ENCODE measurements at places on chromosomes 1 and 21.

DNA sequence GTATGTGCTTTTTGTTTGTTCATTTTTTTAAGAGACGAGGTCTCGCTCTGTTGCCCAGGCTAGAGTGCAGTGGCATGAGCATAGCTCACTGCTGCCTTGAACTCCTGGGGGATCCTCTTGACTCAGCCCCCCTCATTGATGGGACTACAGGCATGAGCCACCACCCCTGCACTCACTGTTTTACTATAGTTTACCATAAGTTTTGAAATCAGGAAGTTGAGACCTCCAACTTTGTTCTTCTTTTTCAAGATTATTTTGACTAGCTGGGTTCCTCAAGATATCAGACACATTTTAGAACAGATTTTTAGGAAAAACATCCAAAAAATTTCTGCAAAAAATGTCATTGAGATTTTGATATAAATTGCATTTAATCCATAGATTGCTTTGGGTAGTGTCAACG is 120.4 kb upstream of the FGGY start:
- no peak for DNase-seq

GRCh38 chr1:204684571-204685235 is 835 bp downstream of the LRRN2 start:
- peak; percentile 34 for DNase-seq

DNA sequence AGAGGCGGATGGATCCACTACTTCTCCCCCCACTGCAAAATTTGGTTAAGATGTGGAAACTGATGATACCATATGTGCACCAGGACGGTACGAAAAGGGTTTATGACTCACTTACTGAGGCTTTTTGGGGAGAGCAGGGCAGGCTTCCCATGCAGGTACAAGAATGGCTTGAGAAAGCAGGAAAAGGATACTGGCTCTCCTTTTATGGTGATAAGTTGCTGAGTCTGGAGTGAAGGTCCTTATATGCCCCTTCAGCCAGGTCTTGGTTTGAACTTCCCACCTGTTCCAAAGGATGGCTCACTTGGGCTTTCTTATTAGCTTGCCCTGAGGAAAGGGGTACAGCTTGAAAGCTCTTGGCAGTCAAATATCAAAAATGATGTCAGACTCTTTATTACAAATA is 23.1 kb downstream of the MPZL1 start:
- DNase-seq: no peak

- DNase-seq: no peak
Measured at GRCh38 chr21:31729622-31730343, 2.1 kb downstream of the SCAF4 start.

GRCh38 chr1:193427524-193427923 is 241.1 kb upstream of the B3GALT2 start:
- no peak for DNase-seq

- DNase-seq: no peak
Measured at GRCh38 chr21:41967708-41968107, 13.9 kb upstream of the C2CD2 start.

- no peak for DNase-seq
Measured at GRCh38 chr1:179958359-179958758, 3.7 kb downstream of the CEP350 start.

- DNase-seq: peak; percentile 55
Measured at GRCh38 chr21:31218830-31219608, 125.0 kb downstream of the TIAM1 start.

- DNase-seq: no peak
Measured at GRCh38 chr1:11456965-11457364, 22.0 kb upstream of the DISP3 start.

- DNase-seq: no peak
Measured at GRCh38 chr1:61797045-61797755, 54.9 kb downstream of the PATJ start.

DNA sequence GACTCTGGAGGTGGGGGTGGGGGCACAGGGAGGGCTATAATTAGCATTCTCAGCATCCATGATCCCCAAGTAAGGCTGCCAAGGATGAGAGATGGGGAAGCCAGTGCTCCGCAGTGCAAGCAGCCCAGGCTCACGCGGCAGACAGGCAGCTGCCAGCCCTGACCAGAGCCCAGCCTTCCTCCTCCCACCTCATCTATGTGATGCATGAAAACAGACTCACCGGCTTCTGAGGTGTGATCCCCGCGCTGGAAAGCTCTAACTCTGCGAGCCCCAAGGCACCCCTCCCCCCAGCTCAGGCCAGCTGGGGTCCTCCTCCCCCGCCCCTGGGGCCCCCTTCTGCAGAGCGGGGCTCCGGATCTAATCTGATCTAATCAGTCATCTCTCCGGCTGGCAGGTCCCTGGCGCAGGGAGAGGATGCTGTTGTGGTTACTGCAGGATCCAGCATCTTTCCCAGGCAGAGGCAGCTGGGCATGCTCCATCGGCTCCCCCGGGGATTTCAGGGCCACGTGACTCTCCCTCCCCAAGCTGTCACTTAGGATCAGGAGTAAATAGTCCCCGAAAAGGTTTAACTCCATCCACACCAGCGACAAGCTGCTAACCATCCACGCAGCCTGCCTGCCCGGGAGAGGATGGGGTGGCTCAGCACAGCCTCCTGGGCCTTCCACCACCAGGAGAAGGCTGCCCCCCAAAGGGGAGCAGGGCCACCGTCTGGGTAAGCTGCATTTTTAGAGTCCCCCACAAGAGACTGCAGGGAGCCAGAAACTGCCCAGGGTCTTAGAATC is at the start of gene PLEKHA6:
Gene PLEKHA6 (minus strand): TSS at position 456 of the 782 bp plus-strand sequence. CDS start 86,202 bp downstream, outside the sequence.
- DNase-seq: no peak

- no peak for DNase-seq
Measured at GRCh38 chr1:74247881-74248528, 12.8 kb downstream of the TNNI3K start.

GRCh38 chr1:33342041-33342723 is 21.3 kb upstream of the A3GALT2 start:
- peak; percentile 79 for DNase-seq

DNA sequence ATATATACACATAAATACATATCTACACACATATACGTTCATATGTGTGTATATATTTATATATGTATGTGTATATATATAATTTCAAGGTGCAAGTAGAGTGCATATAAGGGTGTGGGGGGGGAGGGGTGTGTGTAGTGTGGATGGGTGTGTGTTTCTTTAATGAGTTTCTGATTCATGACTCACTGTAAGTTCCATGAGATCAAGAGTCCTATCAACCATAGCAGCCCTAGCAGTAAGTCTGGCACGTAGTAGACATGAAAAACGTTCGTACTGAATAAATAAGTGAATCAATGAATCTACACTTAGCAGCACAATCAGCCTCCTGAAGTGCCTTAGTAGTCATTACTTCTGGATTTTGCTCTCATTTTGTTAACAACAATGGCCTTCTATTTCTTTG is 61.9 kb upstream of the KRTAP11-1 start:
- no peak for DNase-seq

- no peak for DNase-seq
Measured at GRCh38 chr1:165717918-165718515, 19.7 kb upstream of the ALDH9A1 start.

DNA sequence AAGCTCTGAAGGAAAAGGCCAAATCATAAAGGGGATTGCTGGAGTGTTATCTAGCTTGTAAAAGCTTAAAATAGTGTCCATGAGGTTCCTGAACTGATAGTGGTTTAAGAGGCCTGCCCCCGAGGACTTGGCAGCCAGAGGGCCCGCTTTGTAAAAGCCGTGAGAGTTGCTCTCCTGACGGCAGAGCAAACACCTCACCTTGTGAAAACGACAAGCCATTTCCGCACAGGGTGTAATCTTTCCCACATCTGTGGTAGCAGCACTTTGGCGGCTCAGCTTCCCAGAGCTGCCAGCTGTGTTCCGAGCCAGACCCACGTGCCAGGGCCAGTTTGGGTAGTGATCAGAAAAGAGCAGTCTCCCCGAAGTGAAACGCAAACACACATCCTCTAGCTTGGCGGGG is 37.0 kb downstream of the SERBP1 start:
- no peak for DNase-seq

DNA sequence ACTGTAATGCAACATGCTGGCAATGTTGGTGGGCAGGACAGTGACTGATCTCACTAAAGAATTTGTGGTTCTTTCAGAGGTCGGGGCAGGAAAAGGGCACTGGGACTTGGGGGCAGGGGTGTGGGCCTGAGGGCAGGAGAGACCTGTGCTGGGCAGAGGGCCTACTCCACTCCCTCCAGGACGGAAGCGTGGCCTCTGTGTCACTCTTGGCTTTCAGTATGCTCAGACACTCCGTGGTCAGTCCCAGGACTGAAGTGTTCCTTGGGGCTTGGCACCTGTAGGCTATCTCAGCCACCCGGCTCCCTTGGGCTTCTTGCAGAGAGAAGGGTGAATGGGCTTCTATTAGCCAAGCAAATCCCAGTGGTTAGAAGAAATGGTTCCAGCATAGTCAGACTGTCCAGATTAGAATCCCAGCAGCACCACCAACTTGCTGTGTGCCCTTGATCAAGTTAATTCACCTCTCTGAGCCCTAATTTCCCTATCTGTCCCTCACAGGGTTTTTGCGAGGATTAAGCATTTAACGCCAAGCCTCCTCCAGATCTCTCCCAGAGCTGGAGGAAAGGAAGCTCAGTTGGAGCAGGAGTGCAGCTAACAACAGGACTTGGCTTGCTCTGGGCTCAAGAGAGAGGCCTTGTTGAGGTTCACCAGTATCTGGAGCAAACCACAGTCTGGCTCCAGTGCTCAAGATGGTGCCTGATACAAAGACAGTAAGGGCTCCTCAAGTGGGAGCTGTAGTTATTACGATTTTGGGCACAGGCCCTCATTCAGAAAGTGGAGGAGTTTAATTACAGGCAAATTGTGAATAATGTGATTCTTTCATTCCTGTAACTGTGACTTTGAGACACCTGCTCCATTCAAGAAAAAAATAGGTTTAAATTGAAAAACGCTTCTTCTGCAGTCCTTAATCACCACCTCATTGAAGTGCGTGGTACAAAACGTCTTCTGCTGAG is 57.7 kb upstream of the LRP8 start:
- no peak for DNase-seq

GRCh38 chr1:227396539-227397353 is 78.5 kb upstream of the CDC42BPA start:
- DNase-seq: no peak

DNA sequence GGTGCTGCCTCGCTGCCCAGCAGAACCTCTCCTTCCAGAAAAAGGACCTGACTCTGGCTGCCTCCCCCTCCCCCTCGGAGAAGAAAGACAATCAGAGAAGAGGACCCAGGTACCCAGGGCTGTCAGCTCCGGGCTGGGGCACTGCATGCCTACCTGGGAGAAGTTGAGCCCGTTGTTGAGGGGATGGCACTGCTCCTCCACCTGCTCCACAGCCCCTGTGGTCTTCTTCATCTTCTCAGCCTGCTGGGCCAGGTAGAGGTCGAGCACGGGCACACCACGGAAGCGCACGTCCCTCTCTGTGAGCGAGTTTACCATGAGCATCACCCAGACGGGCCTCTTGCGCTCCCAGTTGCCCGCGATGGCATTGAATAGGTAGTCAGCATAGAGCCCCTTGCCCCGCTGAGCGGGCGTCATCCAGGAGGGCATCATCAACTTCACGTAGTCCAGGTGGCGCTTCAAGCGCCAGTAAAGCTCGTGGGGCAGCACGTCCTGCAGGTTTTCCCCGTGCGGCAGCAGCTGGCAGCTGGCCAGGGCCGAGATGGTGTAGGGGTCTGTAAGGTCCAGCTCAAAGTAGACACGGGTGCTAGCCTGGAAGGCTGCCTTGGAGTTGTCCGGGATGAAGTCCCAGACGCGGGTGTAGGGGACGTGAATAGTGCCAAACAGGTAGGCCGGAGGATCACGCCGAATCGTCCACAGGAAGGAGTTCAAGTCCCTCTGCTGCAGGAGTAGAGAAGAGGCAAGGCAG is 3.1 kb downstream of the TRABD2B start:
- no peak for DNase-seq

DNA sequence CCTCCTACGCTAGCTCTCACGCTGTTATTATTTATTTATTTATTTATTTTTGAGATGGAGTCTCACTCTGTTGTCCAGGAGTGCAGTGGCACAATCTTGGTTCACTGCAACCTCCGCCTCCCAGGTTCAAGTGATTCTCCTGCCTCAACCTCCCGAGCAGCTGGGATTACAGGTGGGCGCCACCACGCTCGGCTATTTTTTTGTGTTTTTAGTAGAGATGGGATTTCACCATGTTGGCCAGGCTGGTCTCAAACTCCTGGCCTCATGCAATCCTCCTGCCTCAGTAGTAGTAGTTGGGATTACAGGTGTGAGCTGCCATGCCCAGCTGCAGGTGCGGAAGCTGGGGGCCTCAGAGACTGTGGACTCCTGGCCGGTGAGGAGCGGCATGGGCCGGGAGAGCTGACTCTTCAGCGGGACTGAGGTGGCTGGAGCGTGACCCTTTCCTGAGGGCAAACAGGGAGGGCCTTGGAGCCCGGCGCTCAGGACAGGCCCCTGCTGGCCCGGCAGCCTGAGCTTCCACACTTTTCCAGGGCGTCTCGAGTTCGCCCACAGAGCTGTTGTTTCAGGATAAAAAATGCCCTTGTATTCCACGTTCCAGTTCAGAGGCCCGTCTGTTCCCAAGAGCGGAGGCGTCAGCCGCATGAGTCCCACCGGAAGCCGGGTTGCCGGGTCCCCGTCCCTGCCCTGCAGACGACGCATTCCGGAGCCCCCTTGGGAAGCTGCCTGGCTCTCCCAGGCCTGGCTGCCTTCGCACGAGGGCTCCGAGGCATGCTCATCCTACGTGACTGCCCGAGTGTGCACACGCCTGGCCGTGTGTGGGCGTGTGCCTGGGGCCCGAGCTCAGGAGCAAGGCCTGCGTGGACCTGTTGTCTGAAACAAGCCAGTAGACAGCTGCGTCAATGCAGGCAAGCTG is 126.2 kb downstream of the SIK1 start:
- DNase-seq: no peak

DNA sequence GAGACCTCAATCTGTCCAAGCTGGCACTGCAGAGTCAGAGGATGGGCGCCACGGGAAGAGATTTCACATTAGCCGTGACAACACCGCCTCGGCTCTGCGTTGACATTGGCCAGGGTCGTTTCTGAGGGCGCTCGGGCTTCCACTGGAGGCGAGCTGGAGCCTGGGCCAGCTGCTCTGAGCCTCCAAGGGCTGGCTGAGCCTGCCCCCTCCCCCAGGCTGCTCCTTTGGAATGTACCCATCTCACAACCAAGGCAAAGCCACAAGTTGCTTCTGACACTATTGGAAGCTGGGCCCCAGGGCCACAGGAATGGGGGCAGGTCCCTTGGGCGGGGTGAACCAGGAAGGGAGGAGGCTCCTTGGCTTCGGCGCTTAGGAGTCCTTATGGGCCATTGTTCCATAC is 12.7 kb downstream of the GPR3 start:
- no peak for DNase-seq

DNA sequence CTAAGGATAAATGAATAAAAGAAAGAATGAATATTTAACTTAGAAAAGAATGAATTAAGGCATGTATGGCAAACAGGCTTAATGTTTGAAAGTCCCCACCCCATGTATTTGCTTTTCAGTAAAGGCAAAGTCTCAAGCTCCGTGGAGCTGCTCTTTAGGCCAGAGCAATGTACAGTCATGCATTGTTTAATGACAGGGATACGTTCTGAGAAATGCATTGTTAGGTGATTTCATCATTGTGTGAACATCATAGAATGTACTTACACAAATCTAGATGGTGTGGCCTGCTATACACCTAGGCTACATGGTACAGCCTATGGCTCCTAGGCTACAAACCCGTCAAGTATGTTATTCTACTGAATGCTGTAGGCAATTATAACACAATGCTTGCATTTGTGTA is 51.6 kb upstream of the SPATA6 start:
- DNase-seq: no peak
